ENCODE measurements at places on chromosomes 2 and 18.

- DNase-seq, result no peak
These were observed 159.0 kb downstream of the TMX3 start for GRCh38 chr18:68555879-68556301.

GRCh38 chr2:168849610-168850009 is 40.6 kb downstream of the SPC25 start:
- no peak for DNase-seq

- DNase-seq, result no peak
These were observed 322.2 kb upstream of the MYT1L start for GRCh38 chr2:2653231-2653630.

DNA sequence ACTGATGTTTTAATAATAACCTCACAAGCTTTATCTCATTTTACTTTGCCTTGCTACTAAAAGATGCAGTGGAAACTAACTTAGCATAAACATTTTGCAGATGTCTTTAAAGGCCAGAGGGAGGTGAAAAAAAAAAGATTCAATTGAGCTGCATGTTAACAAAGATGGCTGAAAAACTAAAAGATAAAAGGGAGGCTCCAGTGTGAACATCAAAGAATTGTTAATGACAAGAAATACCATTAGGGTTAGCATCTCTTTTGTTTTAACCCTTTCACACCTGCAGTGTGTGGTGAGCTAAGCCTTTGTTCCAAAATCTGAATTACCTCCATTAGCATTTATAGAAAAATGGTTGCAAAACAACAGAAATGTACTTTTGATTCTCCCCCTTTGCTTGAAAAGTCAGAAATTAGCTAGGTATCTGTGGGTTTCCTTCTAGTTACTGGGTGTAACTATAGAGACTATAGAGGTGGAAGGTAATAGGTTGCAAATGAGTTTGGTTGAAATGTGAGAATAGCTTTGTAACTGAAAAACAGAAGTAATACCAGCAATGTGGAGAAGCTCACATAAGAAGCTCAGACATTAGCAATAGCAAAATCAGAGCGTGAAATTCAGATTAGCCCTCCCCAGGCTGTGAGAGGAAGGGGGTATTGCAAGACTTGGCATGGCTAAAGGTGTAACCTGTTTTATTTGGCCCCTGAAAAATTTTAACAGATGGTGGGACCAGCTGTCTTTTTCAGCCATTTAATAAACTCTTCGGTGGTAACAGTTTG is 34.8 kb upstream of the SP5 start:
- no peak for DNase-seq

- no peak for DNase-seq
These were observed 220.5 kb downstream of the PMAIP1 start for GRCh38 chr18:60120231-60120750.

DNA sequence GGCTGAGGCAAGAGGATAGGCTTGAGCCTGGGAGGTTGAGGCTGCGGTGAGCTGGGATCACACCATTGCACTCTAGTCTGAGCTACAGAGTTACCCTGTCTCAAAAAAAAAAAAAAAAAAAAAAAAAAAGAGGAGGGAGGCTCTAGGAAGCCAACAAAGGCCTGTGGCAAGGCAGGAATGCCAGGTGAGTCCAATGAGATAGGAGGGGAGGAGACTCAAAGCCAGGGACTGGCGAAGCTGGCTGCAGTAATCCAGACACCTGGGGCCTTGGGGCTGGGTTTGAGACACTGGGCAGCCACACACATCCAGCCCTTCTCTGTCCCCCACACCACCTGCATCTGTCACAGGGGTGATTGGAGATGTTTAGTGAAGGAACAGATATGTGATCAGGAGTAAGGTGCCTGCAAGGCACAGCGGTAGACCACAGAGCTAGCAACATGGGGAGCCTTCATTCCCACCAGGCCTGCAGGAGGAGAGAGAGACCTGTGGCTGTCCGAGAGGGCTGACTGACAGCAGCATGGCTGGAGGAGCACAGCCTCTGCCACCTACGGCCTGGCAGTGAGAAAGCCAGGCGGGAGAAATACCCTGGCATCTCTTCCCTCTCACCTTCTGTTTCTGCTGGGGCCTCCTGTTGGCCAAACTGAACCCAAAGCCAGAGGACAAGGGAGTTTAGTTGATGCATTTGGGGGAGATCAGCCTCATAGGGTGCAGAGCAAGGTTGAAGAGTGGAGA is 9.5 kb downstream of the CHPF start:
- no peak for DNase-seq
